ENCODE measurements at places on chromosomes 7 and 10.
A peak's percentile ranks its signal among the peaks of the same experiment; 100 is the strongest.

DNA sequence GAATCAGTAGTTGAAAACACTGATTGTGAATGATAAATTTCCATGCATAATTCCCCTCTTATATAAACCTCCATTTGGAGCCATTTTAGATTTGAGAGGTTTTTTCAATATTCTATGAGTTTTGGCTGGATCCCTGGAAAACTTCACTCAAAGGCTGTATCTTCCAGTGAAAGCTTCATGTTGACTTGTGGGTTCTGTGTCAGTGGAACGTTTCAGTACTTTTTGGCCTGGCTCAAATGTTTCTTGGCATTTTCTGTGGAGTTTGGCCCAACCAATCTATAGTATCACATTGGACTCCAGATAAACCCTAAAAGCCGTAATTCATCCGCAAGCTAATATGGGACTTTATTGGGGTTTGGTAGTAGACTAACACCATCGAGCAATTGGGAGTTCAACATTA, 172.6 kb upstream of the PRPS1L1 start:
- DNase-seq = no peak

DNA sequence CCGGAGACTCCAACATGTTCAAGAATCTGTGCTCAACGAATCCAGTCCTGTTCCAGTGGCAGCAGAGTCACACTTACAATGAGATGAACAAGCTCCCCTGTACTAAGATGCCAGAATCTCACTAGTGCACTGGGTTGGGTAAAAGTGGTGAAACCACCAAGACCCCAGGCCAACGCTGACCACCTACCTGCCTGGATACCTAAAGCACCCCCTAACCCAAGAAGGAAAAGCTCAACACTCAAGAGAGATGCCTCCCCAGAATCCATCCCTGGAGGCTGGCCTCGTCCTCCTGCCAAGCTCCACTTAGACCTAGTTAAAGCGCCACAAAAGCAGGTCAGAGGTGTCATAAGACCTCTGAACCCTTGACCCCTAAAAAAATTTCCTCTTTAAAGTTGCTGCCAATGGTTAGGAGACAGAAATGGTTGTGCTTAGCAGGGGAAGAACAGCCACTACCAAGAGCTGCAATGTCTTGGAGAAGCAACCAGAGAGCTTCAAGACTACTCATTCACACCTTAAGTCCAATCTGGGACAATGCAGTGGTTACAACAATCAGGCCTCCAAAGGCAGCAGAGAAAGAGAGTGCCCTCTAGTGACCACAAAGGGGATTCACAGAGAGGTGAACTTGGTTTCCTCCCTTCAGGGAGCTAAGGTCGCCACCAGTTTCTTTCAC, 94.6 kb upstream of the MACROH2A2 start:
- peak; percentile 77 for DNase-seq

- DNase-seq = no peak
Measured at GRCh38 chr7:44229546-44230105, 28.8 kb downstream of the YKT6 start.

- peak; percentile 48 for DNase-seq
Measured at GRCh38 chr10:132434405-132435005, 37.5 kb downstream of the PWWP2B start.

DNA sequence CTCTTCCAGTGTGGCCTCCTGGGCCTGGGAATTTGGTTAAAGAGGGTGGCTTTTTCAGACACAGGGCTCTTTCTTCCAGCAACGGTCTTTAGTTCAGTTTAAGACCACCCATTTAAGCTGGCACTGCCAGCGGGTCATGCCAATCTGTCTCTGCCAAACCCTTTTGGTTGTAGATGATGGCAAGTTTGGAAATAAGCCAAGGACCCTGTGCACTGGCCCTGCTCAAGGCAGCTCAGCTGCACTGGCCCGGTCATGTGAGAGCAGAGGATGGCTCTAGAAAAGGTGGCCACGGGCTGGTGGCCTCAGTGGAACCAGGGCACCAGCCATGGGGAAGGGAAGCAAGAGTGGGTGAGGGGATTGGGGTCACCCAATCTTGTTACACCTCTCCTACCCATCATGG, 294.1 kb downstream of the GLRX3 start:
- DNase-seq = no peak

- peak; percentile 56 for DNase-seq
Measured at GRCh38 chr10:86693721-86694369, 25.5 kb downstream of the LDB3 start.

DNA sequence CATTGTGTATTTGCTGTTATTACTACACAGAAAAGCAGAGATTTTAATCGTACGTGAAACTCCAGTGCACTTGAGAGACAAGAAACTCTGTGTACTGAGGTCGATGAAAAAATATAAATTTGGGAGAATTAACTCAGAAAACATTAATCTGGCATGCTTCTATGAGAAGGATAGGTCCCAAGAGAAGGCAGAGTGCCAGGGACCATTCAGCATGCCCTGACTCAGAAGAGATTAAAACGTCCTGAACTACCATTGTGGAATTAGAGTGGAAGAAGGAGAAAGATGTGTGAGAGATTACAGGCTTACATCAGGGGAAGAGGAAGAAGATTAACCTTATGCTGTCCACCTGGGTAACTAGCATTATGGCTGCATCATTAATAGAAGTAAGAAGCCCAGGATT, 72.4 kb downstream of the REEP3 start:
- DNase-seq = no peak

GRCh38 chr7:93013446-93014061, 104.2 kb downstream of the SAMD9 start:
- no peak for DNase-seq

- no peak for DNase-seq
Measured at GRCh38 chr10:66627156-66627555, 298.7 kb upstream of the LRRTM3 start.

DNA sequence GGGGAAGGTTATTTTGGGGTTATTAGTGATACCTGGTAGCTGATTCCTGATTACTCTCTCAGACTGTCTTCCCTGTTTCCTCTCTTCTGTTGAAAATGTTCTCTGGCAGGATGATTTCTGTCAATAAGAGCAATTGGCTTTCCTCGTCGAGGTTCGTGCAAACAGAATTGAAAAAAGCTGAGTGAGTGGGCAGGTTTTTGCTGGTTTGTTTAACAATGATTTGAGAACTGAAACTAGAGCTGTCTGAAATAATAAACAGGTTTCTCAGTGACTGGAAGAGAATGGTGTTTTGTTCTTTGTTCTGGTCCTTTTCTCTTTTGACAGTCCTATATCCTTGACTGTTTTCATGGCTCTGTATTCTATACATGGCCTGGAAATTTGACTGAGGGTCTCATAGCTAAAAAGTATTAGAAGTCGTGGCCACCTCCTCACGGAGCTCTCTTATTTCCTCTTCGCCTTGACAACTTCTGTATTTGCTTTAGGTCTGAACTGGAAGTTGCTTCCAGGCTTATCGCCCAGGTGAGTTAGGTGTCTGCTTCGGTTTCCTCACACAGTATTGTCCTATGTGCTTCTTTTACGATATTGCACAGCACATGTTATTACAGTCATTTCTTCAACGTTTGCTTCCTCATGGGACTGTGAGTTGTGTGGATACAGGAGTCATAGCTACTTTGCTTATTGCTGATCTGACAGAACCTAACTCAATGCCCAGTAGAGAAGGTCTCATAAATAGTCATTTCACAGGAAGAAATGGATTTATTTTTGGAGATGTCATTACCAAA, 403.6 kb downstream of the NRG3 start:
- DNase-seq = peak; percentile 16

GRCh38 chr10:74474022-74474713, 323.1 kb downstream of the ADK start:
- DNase-seq = no peak

- DNase-seq = no peak
Measured at GRCh38 chr7:127598318-127598717, 4.8 kb downstream of the FSCN3 start.

GRCh38 chr10:44411251-44411650, 26.4 kb upstream of the CXCL12 start:
- DNase-seq = no peak

DNA sequence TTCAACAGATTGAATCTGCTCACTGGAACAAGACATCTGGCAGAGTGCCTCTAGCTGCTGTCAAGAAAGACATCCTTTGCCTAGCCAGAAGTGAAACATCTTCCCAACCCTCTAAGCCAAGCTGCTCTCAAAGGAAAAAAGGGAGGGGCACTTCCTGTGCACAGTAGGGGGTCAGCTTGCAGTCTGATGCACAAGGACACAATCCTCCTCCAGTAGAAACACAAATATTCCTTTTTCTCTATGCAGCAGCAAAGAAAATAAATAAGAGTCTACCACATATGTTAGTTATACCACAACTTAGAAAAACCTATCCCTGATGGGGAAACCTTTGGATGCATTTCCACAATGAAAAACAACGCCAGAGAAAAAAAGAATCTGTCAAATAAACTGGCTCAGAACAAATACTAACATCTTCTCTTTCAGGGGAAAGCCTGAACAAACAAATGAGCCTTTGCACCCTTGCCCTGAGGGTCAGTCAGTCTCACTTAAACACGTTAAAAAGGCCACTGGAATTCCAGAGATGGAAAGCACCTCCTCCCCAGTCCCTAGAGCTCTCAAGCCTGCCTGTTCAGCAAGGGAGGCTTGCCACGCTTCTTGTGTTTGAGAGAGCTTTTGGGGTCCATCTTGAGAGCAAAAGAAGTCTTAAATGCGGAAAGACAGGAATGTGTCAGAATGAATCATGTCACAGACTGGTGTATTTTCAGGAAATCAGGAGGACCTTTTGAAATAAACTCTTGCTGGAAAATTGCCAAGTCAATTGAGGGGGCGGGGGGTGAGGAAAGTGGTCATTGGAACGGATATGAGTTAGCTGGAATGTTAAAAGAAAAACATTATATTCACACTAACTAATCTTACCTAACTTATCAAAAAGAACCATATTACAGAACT, 7.5 kb downstream of the LAMB1 start:
- no peak for DNase-seq

DNA sequence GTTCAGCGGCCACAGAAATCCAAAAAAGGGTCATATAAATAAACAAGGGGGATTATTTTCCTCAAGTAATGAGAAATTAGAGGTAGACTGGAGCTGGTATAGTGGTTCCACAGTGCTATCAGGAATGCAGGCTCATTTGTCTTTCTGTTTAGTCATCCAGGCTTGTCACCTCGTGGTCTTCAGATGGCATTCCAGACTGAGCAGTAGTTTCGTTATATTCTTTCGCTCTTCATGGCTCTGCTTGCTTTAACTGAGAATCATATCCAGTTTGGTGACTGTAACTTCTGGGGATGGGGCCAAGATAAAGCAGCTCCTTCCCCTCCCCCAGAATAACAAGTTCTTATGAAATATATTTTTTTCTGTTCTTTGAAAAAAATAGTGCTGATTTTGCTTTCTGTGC, 9.5 kb downstream of the ANKIB1 start:
- DNase-seq = no peak

DNA sequence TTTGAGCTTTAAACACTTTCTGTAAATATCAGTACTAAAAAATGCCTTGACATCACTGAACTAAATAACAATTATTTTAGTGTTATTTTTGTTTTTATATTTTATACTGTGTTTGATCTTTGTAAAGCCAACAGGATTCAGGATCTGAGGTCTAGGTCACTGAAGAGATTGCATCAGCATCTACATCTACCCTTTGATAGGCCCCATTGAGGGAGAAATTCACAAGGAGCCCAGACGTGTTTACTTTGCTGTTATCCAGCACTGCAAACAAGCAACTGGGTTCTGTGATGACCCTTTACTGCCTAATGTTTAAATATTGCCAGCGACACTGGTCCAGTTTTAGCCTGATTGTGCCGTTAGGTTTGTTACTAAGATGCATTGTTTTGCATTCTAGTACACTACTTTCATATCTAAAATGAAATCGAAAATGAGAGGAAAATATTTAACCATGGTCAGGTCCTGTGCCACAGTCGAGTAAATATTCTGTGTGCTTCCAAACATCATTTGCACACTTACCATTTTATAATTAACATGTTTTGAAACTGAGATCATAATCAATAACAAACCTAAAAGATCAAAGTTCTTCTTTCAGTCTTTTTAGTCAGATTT, 48.7 kb downstream of the SP8 start:
- DNase-seq = no peak

Data from GM20000 (cell line).